ENCODE measurements at places on chromosomes 4 and X.

GRCh38 chr4:120316416-120316815, 249.8 kb upstream of the MAD2L1 start:
- no peak for DNase-seq

GRCh38 chrX:66915893-66916292, 277.0 kb upstream of the EDA2R start:
- no peak for DNase-seq

- no peak for DNase-seq
Measured at GRCh38 chr4:100420571-100420970, 97.3 kb downstream of the EMCN start.

DNA sequence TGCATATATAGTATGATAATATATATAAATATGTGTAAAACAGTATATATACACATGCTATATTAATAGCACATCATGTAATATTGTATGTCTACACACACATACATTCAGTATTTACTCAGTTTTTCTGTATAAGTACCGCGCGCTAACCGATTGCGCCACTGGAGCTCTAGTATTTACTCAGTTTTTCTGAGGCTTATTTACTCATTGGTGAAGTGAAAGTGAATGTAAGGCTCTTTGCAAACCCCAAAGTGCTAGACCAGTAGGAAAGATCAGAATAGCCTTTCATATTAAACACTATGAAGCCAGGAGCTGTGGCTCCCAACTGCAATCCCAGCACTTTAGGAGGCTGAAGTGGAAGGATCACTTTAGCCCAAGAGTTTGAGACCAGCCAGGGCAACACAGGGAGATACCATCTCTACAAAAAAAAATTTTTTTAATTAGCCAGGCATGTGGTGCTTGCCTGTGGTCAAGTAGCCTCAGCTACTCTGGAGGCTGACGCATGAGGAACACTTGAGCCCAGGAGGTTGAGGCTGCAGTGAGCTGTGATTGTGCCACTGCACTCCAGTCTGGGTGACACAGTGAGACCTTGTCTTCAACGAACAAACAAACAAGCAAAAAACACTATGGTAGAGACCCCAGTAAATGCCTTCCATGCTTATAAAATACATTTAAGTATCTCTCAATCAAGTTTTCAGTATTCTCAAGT, 125.8 kb downstream of the KIT start:
- no peak for DNase-seq

GRCh38 chr4:180134091-180134866, 2108.9 kb upstream of the TENM3 start:
- no peak for DNase-seq

- no peak for DNase-seq
Measured at GRCh38 chr4:185086053-185086452, 57.0 kb upstream of the SLC25A4 start.

DNA sequence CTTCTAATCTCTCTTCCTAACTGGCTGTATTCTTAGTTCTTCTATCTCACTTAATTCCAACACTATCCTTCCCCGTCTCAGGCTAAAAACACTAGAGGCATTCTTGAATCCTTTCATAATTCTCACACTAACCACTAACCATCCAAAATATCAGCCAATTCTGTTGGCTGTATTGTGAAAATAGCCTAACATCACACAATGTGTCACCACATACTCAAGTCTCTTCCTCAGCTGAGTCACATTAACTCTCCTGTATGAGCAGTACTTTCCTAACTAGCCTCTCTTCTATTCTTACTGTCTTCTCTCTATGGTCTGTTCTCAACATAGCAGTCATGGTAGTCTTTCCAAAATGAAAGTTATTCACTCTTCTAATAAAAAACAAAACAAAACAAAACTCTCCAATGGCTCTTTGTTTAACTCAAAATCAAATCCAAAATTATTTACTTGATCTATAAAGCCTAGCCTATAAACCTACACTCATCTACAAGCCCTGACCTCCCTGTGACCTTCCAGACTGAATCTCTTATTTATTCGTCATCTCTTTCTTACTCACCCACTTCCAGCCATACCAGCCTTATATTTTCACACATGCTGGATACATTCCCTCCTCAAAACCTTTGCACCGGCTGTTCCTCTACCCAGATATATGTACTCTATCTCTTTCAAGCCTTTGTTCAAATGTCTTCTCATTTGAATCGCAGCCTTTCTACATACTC, 445.9 kb downstream of the TLL1 start:
- no peak for DNase-seq

DNA sequence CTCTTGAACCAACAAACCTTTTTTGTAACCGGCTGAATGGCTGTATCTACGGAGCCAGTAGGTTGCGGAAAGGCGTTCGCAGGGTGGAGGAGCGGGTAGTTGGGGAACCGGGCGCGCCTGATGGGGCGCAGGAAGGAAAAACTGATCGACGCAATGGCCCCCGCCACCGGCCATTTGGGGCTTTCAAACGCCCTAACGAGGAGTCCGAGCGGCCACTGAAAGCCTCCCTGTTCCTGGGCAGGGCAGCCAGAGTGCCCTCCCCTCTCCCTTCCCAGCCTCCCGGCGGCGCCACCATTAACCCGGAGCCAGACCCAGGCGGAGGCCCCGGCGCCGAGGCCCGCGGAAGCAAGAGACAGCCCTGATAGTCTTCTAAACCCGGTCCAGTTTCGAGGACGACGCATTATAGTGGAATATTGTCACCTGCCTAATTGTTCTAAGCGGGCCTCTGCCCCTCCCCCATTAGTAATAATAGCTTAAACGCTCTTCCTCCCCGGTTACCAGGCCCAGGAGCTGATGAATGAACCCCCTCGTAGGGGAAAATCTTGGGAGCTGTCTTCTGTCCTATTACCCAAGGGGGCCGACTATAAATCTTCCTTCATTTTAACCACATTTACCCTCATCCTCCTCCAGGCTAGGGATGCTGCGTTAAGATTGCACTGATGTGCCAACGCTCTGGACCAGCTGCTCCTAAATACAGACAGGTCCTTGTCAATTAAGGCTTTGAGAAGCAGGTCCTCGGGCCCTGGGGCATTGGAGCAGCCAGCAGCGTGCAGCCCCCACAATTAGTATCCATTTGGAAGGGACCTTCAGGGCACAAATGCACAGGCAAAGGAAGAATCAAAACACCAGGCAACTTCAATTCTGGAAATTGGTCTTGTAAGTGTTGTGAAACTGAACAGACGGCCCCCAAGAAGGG, 61.6 kb upstream of the TMEM33 start:
- DNase-seq = peak; percentile 59

DNA sequence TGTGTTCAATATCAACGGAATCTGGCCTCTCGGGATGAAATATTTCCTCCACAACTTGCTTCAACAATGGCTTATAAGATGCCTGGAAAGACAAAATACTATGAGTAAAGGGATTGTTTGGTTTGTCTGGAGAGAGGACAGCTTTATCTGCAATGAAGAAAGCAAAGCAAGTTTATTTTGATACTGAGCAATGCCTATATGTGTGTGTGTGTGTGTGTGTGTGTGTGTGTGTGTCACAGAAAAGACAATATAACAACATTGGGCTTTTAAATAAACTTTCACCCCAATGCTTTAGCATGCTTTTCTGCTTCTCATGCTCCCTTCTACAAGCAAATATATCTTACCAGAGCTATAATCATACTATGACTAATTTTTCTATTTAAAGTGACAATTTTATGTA, 45.4 kb downstream of the RASL11B start:
- no peak for DNase-seq

DNA sequence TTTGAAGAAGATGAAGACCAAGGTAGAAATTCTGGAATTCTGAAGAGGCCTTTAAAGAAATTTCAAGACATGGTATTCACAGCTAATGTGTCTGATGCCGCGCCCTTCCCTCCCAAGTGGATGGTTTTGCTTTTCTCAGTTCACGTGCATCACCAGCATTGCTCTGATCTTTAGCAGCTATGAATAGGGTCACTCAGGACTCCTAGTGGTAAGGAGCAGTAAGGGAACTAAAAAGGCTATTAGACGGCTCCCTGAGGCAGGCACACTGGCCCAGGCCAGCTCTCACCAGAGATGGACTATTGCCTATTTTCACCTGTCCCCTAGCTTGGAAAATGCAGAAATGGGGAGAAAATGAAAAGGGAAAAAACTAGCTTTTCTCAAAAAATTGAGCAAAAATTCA, 447.5 kb upstream of the RASGEF1B start:
- DNase-seq = no peak

DNA sequence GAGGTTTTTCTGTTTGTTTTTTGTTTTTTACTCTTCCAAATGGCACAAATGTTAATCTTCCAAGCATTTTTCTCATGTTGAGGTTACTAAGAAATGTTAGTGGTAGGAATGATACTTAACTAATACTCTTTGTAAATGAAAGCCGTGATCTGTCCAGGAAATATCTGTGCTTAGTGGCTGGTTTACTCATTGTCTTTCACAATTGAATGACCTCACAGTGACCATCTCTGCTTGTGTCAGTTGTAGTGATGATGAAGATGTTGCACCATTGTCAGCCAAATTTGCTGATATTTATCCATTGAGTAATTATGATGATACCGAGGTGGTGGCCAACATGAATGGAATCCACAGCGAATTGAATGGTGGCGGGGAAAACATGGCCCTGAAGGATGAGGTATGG, 93.5 kb downstream of the TNIP2 start:
- DNase-seq = no peak

GRCh38 chrX:41407816-41408215, 39.3 kb upstream of the NYX start:
- DNase-seq = no peak

DNA sequence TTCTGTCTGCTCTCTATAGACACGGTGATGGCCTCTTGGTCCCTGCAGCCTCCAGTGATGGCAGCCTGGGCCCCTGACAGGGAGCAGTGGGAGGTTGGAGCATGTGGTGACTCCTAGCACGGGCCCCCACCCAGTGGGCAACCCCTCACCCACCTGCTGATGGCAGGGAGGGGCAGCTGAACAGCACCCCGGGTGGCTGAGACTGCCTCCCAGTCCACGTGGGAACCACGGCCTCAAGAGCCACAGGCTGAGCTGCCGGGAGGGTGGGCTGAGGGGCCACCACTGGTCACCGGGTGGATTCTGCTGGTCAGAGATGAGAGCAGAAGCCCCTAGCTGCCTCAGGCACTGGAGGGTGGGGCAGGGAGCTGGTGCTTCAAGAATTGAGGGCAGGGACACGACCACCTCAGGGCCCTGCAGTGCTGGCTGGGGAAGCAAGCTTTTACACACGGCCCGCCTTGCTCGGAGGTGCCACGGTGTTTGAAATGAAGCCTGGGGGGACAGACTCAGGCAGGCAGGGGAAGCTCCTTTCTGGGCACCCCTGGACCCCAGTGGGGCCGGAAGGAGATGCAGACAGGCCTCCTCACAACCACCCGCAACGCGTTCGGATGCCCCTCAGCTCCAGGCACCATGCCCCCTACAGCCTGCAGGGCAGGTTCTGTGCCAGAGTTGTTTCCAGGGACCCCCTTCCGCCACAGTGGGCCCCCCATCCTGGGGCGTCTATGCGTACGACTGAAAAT, 6.3 kb upstream of the HAUS3 start:
- peak; percentile 70 for DNase-seq

DNA sequence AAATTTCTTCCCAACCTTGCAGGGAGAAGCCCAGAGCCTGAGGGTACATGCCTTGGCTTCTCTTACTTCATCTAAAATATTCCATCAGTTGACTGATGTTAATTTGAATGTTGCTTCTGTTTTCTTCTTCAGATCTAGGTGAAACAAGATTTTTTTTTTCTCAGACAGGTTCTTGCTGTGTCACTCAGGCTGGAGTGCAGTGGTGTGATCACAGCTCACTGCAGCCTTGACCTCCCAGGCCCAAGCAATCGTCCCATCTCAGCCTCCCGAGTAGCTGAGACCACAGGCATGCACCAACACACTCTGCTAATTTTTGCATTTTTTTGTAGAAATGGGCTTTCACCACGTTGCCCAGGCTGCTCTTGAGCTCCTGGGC, 62.1 kb upstream of the KLF3 start:
- DNase-seq = no peak

- DNase-seq = peak; percentile 41
Measured at GRCh38 chr4:142582340-142582739, 263.8 kb downstream of the INPP4B start.

- DNase-seq = peak; percentile 68
Measured at GRCh38 chr4:81069706-81070331, 39.3 kb downstream of the BMP3 start.

All from posterior vena cava (tissue), 2 donors.